ENCODE measurements at places on chromosomes 5 and 9.

- DNase-seq: no peak
Measured at GRCh38 chr9:72092820-72093219, 32.4 kb upstream of the C9orf57 start.

- no peak for DNase-seq
Measured at GRCh38 chr5:172503925-172504700, 49.8 kb upstream of the SH3PXD2B start.

GRCh38 chr9:117718085-117718484 lies 13.9 kb downstream of the TLR4 start:
- DNase-seq: no peak

- DNase-seq: no peak
Measured at GRCh38 chr9:70868041-70868440, 253.4 kb downstream of the TRPM3 start.

DNA sequence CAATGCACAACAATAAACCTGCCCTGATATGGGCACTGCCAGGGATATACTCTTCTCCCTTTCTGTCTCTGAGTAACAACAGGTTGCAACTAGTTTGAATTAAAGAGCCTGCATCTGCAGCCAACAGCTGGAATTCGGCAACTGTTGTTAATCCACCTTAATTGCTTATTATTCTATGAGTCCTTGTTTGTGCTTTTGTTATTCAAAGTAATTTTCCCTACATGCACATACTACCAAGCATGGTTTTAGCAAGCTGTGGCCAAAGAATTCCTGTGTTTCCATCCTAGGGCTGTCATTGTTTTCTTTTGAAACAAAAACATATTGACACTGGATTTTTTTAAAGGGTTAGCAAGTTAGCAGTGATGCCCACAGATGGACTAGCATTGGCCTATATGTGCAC lies 171.5 kb downstream of the EFNA5 start:
- DNase-seq: no peak

DNA sequence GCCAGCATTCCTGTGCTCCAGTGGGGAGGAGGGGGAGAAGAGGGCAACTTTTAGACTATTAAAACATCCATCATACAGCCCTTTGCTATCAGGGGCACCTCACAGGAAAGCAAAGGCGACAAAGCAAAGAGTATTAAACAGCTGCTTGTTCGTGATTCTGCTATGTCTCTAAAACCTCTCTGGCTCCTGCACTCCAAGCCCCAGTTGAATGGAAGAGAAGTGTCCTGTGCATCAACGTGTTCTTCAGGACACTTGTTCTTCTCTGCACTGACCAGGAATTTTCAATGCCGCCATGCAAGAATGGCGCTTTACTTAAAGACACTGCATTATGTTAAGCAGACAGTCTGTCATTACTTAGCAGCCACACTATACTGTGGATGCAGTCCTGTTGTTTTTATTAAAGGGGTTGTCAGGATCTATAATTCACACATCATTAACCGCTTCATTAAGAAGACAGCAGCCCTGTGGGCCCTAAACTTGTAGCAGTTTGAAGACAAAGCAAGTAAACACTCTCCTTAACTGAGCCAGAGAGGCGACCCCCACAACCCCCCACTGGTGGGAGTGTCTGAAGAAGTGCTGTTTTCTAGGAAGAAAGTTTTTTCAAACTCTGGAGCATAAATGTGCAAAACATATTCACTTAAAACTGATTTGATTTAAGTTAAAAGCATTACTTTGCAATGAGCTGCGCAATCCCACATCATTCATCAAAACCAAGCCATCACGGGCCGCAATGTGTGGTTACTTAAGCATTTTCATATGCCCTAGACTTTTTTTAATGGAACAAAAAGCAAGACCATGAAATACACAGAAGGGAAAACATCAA lies 164.5 kb downstream of the ZNF608 start:
- no peak for DNase-seq

DNA sequence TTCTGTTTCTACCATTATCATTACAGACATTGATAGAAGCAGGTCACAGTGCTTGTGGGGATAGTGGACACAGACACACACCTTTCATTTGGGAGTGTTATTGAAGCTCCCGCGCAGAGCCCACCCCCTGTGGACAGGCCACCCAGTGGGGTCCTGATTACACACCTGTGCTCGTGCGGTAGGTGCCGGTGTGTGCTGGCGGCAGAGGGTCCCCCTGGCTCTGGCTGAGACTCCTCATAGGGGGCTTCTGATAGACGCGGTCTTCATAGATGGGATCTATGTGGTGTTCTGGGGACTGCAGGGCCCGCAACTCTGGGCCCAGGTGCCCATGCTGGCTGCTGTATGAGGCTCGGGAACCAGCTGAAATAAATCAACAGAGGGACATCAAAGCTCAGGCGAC lies 539.7 kb downstream of the CTNND2 start:
- no peak for DNase-seq

DNA sequence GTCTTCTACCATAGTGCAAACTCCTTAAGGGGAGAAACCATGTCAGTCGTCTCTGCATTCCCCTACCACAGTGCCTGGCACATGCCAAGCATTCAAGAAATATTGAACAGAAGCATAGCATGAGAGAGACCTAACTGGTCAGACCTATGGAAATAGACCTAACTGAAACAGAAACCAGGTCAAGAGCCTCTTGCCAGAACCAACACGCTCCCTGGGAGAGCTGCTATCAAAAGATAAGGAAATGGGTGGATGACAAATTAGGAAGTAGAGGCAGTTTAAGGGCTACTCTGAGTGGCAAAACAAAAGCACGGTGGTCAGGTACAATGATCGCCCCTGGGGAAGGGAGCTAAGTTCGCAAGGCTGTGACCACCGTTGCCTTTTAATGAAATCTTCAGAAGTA lies 66.0 kb upstream of the SMIM15 start:
- DNase-seq: no peak

GRCh38 chr9:121339437-121339836 lies 30.6 kb downstream of the STOM start:
- DNase-seq: no peak

- DNase-seq: no peak
Measured at GRCh38 chr5:110956913-110957813, 114.3 kb upstream of the TSLP start.
